ENCODE measurements at places on chromosomes 5 and 9.

GRCh38 chr5:179927824-179928223 lies 20.1 kb upstream of the TBC1D9B start:
- no peak for DNase-seq

GRCh38 chr5:67249590-67249895 lies 52.9 kb upstream of the CD180 start:
- DNase-seq = no peak

DNA sequence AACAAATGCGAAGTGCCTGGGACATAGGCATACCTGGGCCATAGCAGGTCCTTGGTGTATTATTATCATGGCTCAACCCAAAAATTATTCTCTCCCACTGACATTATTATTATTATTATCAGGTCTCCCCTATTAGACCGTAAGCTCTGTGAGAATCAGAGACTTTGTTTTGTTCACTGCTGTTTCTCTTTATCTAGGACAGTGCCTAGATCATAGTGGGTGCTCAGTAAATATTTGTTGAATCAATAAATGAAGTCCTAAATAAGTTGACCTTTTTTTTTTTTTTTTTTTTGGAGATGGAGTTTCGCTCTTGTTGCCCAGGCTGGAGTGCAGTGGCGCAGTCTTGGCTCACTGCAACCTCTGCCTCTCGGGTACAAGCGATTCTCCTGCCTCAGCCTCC lies 4.9 kb upstream of the TMEFF1 start:
- no peak for DNase-seq

DNA sequence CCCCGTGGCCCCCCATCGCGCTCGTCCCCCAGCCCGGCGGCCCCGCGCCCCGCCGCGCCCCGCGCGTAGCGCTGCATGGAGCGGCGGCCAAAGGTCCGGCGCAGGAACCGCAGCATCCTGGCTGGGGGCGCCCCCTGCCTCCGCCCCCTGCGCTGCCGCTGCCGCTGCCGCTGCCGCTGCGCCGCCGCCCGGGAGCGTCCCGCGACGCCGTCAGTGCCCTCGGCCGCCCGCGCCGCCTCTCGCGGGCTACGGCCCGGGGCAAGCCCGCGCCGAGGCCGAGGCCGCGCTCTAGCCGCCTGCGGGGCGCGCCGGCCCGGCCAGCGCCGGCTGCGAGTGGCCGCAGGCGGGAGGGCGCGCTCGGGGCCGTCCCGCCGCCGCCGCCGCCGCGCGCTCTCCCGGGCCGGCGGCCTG lies 523 bp downstream of the EPB41L4B start:
- peak; percentile 48 for DNase-seq

GRCh38 chr5:76579166-76579937 lies 43.9 kb downstream of the F2RL2 start:
- no peak for DNase-seq

GRCh38 chr9:70034271-70034711 lies 9.4 kb upstream of the MAMDC2 start:
- no peak for DNase-seq

GRCh38 chr5:37742111-37742510 lies 97.7 kb downstream of the GDNF start:
- no peak for DNase-seq

DNA sequence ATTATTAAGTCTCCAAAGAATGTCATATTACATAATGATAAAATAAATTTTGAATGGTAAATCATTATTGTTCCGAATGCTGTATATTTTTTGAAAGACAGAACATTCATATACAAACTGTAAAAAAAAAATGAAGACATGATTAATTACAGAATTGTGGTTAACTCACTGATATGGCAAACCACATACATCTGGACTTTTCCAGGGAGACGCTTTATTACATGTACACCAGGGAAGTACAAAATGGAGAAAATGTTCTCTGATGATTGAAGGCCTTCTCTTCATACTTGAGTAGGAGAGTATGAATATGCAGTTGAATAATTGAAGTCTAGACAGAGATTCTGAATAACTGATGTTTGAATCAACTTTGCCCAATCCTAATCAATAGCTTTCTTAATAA lies 1886.9 kb downstream of the EFNA5 start:
- DNase-seq = no peak

- DNase-seq = no peak
Measured at GRCh38 chr5:118705959-118706667, 282.2 kb downstream of the DTWD2 start.

DNA sequence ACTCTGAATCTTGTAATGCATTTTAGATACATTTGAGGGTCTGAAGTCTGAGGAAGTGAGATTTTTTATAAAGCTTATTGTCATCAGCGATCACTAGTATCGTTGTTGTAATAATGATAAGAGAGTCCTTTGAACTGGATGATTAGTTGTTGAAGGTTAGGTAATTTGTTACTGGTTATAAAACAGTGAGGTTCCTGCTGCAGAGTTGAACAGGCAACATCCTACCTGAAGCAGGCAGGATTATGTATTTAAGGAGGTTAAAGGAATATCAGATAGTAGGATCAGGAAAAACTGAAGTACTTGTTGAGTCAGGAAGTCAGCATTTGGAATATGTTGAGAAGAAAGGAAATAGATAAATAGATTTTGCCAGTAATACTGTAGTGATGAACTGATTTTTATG lies 106.7 kb downstream of the VPS13A start:
- DNase-seq = no peak

- DNase-seq = no peak
Measured at GRCh38 chr5:111672099-111672498, 84.9 kb downstream of the NREP start.

- no peak for DNase-seq
Measured at GRCh38 chr5:179619776-179620175, 3.7 kb downstream of the HNRNPH1 start.

- no peak for DNase-seq
Measured at GRCh38 chr9:70478963-70479641, 64.6 kb upstream of the KLF9 start.

DNA sequence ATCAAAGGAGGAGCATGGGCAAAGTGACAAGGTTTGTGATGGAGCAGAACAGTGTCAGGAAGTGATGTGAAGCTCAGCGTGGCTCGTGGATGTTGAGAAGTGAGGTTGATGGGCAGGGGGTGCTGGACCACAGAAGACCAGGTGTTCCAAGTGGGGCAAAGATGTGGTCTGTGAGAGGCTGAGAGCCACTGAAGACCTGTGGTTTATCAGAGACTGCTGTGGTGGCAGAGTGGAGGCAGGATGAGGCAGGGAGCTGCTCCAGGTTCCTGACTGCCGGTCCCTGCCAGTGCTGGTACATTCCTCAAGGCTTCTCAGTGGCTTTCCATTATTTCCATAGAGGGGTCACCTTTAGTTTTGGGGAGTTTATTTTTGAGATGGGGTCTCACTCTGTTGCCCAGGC lies 19.1 kb downstream of the PALM2AKAP2 start:
- no peak for DNase-seq

GRCh38 chr5:7815892-7816534 lies 34.9 kb downstream of the CFAP90 start:
- DNase-seq = peak; percentile 44

DNA sequence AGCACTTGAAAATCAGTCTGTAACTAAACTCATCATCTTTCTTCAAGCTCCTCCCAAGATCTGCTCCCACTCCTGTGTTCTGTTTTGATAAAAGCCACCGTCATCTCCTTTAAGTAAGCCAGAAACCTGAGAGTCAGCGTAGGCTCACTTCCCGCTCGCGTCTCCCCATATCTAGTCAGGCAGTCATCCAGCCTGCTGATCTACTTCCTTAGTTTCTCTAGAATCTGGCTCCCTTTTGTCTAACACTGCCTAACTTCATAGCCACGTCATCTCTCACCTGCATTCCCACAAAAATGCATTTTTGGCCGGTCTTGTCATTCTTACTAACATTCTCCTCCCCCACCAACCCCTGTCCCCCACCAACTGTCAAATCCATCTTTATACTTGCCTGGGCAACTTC lies 3.0 kb upstream of the TJP2 start:
- no peak for DNase-seq

DNA sequence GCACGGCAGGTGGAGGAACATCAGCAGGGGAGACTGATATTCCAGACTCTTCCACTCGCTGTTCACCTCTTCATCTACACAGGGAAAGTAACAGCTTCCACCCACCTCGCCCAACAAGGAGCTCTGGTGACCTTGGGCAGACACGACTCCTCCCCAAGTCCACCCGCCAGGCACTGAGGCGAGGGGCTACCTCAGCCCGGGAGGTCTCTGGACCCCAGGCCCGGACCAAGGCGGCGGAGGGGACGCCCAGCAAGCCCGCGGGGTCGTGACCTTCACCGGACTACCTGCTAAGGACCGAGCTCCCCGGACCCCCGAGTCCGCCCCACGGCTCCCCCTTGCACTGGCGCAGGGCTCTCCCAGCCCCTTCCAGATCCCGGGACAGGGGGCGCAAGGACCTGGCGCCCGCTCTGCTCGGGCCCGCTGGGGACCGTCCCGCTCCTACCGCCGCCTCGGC lies 70.2 kb upstream of the LPCAT1 start:
- peak; percentile 14 for DNase-seq

DNA sequence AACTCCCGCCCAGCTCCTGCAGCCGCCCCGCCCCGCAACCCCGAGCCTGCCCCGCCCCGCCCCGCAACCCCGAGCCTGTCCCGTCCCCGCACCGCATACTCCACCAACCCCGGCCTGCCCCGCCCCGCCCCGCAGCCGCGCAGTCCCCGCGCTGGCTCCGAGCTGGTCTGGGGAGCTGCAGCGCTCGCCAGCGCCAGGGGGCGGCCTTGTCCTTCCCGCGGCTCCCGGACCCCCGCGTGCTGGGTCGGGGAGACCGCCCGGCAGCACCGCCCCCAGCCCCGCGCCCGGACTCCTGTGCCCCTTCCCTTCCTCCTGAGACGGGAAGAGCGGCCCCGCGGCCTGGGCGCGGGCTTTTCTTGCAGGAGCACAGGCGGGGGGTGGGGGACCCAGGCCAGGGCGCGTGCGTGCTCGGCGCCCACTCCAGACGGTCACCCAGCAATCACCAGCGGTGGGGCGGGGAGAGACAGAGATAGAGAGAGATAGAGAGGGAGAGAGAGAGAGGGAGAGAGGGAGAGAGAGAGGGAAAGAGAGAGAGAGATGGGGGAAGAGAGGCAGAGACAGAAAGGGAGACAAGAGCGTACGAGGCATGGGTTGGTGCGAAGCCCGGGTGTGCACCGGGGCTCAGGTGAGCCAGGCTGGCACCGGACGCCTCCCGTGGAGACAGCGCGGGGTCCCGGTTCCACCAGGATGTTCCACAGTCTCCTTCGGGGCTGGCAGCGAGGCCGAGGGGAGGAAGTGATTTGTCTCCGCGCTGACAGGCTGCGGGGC lies 14.7 kb upstream of the TMEM250 start:
- peak; percentile 67 for DNase-seq
